CD4-positive, alpha-beta T cell treated with Interleukin-21 for 1 hour (primary cell): ENCODE measurements at places on chromosomes 2 and 18.

DNA sequence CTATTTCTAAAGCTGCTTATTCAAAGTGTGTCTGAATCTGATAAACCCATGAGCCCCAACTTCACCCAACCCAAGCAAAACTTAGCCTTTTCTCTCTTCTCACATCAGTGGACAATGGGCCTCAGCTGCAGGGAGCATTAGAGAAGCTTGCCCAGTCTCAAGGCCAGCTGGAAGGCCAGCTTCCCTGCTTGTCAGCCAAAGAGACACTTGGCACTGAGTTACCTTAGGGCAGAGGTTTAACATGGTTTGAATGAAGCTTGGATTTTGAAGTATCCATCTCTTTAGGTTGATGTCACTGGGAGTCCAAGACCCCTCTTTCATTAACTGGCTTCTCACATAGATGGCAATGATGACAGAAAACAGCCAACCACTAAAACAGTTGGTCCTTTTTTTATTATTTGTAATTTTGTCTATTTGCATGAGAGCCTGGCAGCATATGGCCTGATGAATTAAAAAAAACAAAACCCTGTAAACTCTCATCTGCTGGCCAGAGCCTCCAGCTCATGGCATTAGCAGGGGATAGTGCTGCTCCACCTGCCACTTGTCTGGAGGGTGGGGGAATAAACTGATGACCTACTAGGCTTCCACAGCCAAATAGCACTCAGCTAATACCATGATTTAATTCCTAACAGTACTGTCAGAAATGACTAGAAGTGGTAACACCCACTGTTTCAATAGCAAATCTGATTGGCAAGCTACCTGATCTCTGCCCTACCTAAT is 137.0 kb downstream of the UBE2E3 start:
- DNase-seq, result no peak

DNA sequence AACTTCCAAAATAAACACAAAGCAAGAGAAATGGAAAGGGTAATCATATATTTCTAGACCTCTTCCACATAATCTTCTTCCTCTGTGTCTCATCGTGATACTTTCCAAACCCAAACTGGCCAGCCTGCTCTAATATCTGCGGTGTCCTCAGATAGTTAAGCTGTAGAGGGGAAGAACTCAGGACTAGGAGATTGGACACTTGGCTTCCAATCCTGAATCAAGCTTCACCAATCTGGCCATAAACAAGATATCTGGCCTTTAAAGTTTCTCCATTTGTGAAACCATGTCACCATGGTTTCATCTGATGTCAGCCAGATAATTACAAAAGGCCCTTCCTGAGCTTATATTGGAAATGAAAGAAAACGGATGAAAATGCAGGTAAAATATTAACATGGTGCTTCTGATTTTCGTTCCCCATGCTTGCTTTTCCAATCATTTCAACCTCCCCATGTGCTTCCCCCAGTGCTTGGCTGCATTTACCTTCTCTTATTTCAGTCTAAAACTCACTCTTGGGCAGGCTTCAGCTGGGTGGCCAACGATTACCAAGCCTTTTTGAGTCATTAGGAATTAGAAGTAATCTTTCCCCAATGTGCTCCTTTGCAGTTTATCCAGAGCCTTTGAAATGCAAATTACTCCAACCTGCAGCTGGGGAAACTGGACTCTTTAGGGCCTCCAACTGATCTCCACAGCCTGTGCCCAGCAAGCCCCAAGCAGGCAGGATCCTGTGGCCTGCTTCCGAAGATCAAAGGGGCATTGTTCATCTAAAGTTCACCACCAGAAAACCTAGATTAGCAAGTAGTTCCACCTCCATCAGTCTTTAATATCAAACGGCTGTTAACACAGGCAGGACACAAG is 44.5 kb upstream of the MYCN start:
- no peak for DNase-seq

DNA sequence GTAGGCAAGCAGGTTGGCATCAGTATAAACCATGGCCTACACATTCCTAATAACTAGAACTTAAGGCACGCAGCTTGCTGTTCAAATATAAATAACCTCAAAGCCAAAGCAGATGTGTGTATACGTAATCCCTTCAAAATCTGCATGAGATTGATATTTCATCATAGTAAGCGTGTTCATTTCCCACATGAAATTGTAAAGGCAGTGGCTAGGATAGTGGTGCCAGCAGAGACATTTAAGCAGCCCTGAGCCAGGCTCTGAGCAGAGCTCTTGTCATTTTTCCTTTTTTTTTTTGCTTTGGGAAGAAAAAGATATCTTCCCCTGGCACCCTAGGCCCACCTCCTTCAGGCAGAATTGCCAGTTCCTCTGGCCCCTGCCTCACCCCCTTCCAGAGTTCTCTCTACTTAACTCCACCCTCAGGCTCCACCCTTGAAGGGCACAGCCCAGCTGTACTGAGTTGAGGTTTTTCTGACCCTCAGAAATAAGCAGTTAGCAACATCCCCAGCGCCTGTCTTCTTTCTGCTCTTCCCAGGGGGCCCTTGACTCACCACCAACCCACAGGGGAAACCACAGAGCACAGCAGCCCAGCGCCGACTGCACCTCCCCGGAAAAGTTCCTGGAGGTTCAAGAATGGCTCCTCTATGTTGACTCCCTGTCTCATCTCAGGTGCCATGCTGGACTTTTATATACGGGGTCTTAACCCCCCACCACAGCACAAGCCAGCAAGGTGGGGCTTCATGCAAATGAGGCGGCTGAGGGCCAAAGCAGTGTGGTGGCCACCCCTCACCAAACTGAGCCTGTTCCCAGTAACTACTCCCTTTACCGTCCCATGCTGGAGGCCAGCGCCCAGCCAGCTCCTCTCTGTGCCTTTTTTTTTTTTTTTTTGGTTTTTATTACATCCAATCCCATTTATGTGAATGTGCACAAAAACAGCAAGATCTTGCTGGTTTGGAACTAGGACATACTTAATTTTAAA is 84.7 kb downstream of the EHD3 start:
- DNase-seq, result peak; percentile 33

- DNase-seq, result no peak
Measured at GRCh38 chr2:238403632-238404405, 22.9 kb upstream of the ASB1 start.

DNA sequence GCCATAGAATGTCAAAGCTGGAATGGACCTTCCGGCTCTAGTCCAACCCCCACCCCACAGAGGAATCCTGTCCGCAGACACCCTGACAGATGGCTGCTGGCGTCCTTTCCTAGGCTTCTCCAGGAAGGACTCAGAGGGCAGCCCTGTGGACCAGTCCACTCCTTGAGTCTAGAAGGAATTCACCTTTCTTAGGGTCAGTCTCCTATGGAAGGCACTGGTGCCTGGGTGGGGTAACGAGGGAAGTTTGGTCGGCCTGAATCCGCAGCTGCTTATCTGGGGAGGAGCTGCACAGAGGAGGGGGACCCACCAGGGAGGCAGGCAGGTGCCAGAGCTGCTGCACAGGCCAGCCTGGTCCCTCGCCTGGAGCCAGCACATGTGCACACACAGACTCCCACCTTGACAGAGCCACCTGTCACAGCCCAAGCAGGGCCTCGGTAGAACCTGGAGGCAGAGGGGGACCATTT is 2.5 kb downstream of the DNMT3A start:
- no peak for DNase-seq

- DNase-seq, result peak; percentile 51
Measured at GRCh38 chr18:76496194-76496890, 1.3 kb upstream of the ZNF516 start.

- peak; percentile 58 for DNase-seq
Measured at GRCh38 chr2:108927936-108928659, 60.9 kb downstream of the EDAR start.

- DNase-seq, result no peak
Measured at GRCh38 chr2:23828256-23828980, 98.5 kb downstream of the ATAD2B start.
